Parietal lobe (tissue), 2 donors: ENCODE measurements at places on chromosomes 1 and 21. TPM values are rescaled to one million over a fixed set of nuclear protein-coding genes. Genes with fewer than 3 reads are reported as not detected.

The ST3GAL3 gene
- 60.1 TPM for total RNA-seq

The C8B gene
- not detected for total RNA-seq

The VSIG8 gene
- 0.31 TPM for total RNA-seq

The BATF3 gene
- 5.3 TPM for total RNA-seq

The TPR gene
- 99.2 TPM for total RNA-seq
